ENCODE measurements at places on chromosomes 6 and 20. TPM values are rescaled to one million over a fixed set of nuclear protein-coding genes. Genes with fewer than 3 reads are reported as not detected.

Gene SRMS
- total RNA-seq: not detected

Gene RIMS1
- 242 TPM for total RNA-seq

Gene HS3ST5
- 9.1 TPM for total RNA-seq

Gene PRL
- total RNA-seq: not detected

Gene WFDC10B
- not detected for total RNA-seq

Gene IPCEF1
- total RNA-seq: 32.6 TPM
